ENCODE measurements at places on chromosomes 7 and 10.

- peaks cover 5% of the 10 kb centered on the region for H3K4me1 ChIP-seq
- H3K36me3 ChIP-seq, result no peaks in the 10 kb centered on the region
- peaks cover 67% of the 10 kb centered on the region for H3K27me3 ChIP-seq
- no peak for DNase-seq
Measured at GRCh38 chr10:127972751-127973357, 66.0 kb downstream of the PTPRE start.

GRCh38 chr10:123297175-123297574 is 143.0 kb downstream of the BUB3 start:
- DNase-seq, result no peak
- H3K27me3 ChIP-seq, result peaks cover 8% of the 10 kb centered on the region
- no peak overlapping the region for H3K4me3 ChIP-seq
- H3K27ac ChIP-seq, result no peak overlapping the region

- H3K4me3 ChIP-seq, result no peak overlapping the region
- H3K4me1 ChIP-seq, result no peaks in the 10 kb centered on the region
- H3K36me3 ChIP-seq, result no peaks in the 10 kb centered on the region
- H3K27me3 ChIP-seq, result no peaks in the 10 kb centered on the region
Measured at GRCh38 chr10:57925045-57925444, 342.6 kb downstream of the IPMK start.

DNA sequence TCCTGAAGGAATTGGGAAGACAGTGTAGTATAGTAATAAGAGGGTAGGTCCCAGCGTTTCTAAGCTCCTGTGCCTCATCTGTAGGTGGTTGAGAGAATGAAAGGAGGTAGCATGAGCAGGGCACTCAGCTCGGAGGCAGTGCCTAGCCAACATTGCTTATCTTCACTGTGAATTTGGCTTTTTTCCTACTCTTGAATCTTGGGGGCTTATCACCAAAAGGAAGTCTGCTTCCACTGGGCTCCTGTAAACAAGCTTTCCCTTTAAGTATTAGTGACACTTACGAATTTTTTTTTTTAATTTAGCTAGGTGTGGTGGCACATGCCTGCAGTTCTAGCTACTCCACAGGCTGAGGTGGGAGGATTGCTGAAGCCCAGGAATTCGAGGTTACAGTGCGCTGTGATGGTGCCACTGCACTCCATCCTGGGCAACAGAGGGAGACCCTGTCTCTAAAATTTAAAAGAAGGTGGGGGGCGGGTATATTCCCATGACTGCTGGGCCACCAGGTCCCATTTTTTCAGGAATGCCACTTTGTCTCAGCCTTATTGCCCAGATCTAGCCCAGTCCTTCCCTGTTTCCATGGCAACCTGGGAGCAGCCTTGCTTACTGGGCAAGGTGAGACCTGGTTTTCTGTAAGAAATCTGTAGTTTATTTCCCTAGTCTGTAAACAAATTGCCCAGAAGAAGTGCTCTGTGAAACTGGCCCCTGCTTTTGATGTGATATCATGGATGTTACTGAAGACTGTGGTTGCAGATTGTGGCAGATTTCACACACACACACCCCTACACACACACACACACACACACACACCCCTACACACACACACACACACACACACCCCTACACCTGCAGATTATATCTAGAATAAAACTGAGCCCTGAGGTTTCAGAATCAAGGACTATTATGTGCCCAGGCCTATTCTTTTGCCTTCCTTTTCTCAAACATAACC is 19.4 kb downstream of the OGDH start:
- no peaks in the 10 kb centered on the region for H3K27me3 ChIP-seq
- peak overlapping the region; percentile 82 for H3K27ac ChIP-seq
- no peak for DNase-seq
- H3K36me3 ChIP-seq, result peaks cover 65% of the 10 kb centered on the region
- H3K4me3 ChIP-seq, result peak overlapping the region; percentile 57

GRCh38 chr10:3500408-3500856 is 284.6 kb downstream of the KLF6 start:
- H3K27me3 ChIP-seq, result peaks cover 50% of the 10 kb centered on the region
- no peaks in the 10 kb centered on the region for H3K4me1 ChIP-seq
- no peak overlapping the region for H3K4me3 ChIP-seq
- H3K36me3 ChIP-seq, result no peaks in the 10 kb centered on the region

DNA sequence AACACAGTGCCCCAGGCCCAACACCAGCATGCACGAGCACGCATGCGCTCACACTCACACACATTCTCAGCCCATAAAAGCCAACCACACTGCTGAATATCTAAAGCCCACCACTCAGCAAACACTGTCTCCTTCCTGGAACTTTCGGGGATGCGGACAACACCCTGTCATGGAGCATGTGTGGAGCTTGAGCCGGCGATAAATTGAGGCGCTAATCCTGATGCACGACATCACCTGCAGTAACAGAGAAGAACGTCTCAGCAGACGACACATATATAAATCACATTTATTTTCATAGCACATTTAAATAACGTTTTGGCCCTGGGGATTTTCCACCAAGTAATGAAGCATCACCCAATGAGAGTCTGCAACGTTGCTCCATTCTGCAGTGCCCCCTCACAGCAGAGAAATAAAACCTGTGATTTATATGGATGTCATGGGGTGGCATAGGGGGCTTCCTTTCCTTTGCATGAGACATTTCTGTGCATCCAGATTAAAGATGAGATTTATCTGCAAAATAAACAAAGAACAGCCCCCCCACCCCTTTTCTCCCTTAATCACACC is 267.7 kb upstream of the NFE2L3 start:
- H3K27me3 ChIP-seq, result peaks cover 54% of the 10 kb centered on the region
- no peak overlapping the region for H3K27ac ChIP-seq
- no peaks in the 10 kb centered on the region for H3K4me1 ChIP-seq

DNA sequence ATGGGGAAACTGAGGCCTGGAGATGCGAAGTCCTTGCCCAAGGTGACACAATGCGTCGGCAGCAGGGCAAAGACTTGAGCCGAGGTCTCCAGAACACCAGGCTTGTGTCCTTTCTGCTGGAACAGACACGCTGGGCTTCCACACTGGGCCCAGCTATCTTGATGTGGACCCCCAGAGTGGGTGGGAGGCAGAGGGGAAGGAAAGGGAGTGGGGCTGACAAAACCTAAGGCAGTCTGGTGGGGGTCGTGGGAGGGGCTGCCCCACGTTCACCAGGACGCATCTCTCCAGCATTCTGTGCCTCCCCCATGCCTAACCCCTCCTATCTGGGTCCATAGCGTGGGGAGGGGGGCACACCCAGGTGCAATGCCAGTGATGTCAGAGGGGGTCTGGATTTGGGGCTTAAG is 38.1 kb downstream of the PPIF start:
- no peak overlapping the region for H3K27ac ChIP-seq
- no peak overlapping the region for H3K4me3 ChIP-seq
- no peaks in the 10 kb centered on the region for H3K36me3 ChIP-seq
- DNase-seq, result no peak
- no peaks in the 10 kb centered on the region for H3K4me1 ChIP-seq
- no peaks in the 10 kb centered on the region for H3K27me3 ChIP-seq

GRCh38 chr10:112802411-112803022 is 147.5 kb upstream of the TCF7L2 start:
- H3K36me3 ChIP-seq, result peaks cover 5% of the 10 kb centered on the region
- no peak for DNase-seq
- no peak overlapping the region for H3K27ac ChIP-seq
- no peak overlapping the region for H3K4me3 ChIP-seq

DNA sequence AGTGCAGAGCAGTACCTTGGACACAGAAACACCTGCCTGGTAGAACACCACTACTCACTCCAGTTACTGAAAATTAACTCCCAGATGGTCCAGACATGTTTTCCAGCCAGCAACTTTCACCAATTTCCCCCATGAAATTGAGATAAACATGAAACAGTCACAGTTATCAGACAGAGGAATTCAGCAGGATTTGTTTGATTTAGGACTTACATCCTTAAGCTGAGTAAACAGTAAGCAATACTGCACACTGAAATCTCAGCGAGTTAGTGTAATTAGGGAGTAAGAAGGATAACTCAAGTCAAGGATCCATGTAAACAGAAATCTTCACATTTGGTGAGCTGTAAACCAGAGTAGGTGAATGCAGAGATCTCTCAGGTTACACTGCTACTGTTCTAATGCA is 353.5 kb downstream of the ELMO1 start:
- H3K27ac ChIP-seq, result no peak overlapping the region
- H3K27me3 ChIP-seq, result no peaks in the 10 kb centered on the region
- H3K4me3 ChIP-seq, result no peak overlapping the region
- peaks cover 29% of the 10 kb centered on the region for H3K4me1 ChIP-seq
- H3K36me3 ChIP-seq, result peaks cover 28% of the 10 kb centered on the region

DNA sequence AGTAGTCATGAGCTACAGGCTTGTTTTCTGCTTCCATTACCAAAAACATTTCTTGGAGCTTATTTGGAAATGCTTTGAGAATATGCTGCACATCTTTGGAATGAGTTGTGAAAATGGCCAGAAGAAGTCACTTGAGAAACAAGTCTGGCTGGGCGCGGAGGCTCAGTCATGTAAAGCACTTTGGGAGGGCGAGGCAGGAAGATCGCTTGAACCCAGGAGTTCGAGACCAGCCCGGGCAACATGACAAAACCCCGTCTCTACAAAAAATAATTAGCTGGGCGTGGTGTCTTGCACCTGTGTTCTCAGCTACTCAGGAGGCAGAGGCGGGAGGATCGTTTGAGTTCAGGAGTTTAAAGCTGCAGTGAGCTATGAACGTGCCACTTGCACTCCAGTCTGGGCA is 882 bp upstream of the CHCHD1 start:
- no peaks in the 10 kb centered on the region for H3K27me3 ChIP-seq
- peaks cover 62% of the 10 kb centered on the region for H3K36me3 ChIP-seq
- H3K4me3 ChIP-seq, result peak overlapping the region; percentile 98
- no peak for DNase-seq

- H3K4me1 ChIP-seq, result peaks cover 2% of the 10 kb centered on the region
- H3K27ac ChIP-seq, result no peak overlapping the region
- H3K4me3 ChIP-seq, result no peak overlapping the region
- DNase-seq, result no peak
- no peaks in the 10 kb centered on the region for H3K27me3 ChIP-seq
Measured at GRCh38 chr7:93031795-93032194, 86.0 kb downstream of the SAMD9 start.

- H3K27me3 ChIP-seq, result peaks cover 16% of the 10 kb centered on the region
- no peak overlapping the region for H3K4me3 ChIP-seq
- no peaks in the 10 kb centered on the region for H3K4me1 ChIP-seq
- no peaks in the 10 kb centered on the region for H3K36me3 ChIP-seq
Measured at GRCh38 chr7:134465491-134465890, 6.6 kb upstream of the AKR1B1 start.

GRCh38 chr7:130945411-130945811 is 211.4 kb upstream of the KLF14 start:
- H3K27ac ChIP-seq, result peak overlapping the region; percentile 99
- H3K4me3 ChIP-seq, result peak overlapping the region; percentile 72
- H3K27me3 ChIP-seq, result no peaks in the 10 kb centered on the region
- peaks cover 67% of the 10 kb centered on the region for H3K4me1 ChIP-seq
- peaks cover 66% of the 10 kb centered on the region for H3K36me3 ChIP-seq

DNA sequence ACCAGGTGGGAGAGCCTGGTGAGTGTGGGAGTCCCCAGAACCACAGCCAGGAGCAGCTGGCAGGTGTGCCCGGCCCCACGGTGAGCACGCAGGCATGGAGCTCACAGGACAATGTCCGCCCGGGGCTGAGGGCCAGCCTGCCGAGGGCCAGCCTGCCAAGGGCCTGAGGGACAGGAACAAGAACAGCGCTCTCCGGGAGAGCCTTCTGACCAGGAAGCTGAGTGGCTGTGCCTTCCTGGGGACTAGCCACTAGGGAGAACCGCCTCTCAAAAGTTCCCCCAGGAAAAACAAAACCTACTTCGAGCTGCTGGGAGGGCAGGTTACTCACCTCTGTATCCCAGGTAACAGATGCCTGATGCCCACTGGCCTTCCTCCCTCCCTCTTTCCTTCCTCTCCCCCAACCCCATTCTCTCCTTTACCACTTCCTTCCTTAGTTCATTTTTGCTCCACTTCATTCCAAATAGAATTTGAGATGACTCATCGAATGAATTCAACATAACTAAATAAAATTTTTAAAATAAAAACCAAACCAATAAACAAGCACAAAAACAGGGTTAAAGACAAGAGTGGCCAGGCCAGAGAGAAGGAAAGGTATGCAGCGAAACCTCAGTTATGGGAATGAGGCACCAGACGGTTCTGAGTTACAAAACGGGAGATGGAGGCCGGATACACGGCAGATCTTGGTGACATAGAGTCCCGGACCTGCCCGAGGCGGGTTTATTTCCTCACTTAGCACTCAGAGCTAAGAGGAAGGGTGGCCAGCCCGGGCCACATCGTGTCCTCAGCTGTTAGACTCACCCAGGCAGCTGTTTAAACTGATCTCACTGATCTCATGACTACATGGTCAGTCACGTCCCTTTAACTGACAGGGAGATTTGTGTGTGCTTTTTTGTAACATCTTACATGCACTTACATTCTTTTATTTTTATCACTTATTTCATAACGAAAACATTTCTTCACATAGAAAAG is 128.5 kb downstream of the TNS3 start:
- no peak overlapping the region for H3K4me3 ChIP-seq
- DNase-seq, result no peak
- no peak overlapping the region for H3K27ac ChIP-seq
- no peaks in the 10 kb centered on the region for H3K36me3 ChIP-seq
- H3K4me1 ChIP-seq, result no peaks in the 10 kb centered on the region

- no peaks in the 10 kb centered on the region for H3K36me3 ChIP-seq
- no peak for DNase-seq
- H3K27me3 ChIP-seq, result peaks cover 48% of the 10 kb centered on the region
- H3K4me3 ChIP-seq, result no peak overlapping the region
Measured at GRCh38 chr10:113550365-113550764, 2.5 kb upstream of the HABP2 start.

GRCh38 chr7:101538596-101539459 is 90.3 kb downstream of the MYL10 start:
- H3K36me3 ChIP-seq, result no peaks in the 10 kb centered on the region
- H3K27ac ChIP-seq, result no peak overlapping the region
- no peaks in the 10 kb centered on the region for H3K4me1 ChIP-seq
- H3K27me3 ChIP-seq, result peaks cover 41% of the 10 kb centered on the region
- DNase-seq, result peak; percentile 45

Measured in effector memory CD8-positive, alpha-beta T cell (primary cell).